ENCODE measurements at places on chromosomes 2 and 18.

DNA sequence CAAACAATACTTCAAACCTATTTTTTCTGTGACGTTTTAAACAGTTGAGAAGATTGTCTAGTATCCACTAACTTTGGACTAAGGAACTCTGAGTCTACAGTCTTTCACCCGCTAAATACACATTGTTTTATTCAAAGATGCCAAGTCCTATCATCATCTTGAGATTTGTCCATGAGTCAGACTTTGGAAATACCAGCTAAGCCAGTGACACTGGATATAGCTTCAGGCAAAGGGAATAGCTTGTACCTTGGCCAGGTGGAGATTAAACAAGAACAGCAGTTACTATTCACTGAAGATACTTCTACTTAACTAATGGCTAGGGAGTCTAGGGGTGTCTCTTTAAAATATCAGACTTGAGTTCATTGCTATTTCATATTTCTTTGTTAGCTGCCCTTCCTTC is 137.5 kb downstream of the COMMD1 start:
- no peak for DNase-seq

- DNase-seq: peak; percentile 7
Measured at GRCh38 chr18:10928772-10929373, 220.5 kb downstream of the PIEZO2 start.

- DNase-seq: no peak
Measured at GRCh38 chr2:23900541-23901322, 26.2 kb downstream of the ATAD2B start.

DNA sequence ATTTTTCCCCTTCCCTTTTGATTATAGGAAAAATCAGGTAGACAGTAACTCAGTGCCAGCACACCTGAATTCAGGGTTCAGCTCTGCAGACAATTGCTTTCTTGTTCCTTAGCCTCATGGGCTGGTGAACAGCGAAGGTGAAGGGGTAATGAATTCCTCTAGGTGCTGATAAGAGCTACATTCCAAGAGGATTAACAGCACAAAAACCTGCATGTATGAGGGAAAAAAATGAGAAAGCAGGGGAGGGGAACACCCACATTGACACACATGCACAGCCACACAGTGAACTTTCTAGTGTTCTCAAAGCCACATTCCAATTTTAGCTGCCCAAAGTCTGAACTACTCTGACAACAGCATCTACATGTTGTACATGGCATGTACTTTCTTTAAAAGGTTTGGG is 46.1 kb downstream of the SPATS2L start:
- DNase-seq: no peak

- no peak for DNase-seq
Measured at GRCh38 chr18:79378536-79379250, 17.0 kb upstream of the NFATC1 start.

DNA sequence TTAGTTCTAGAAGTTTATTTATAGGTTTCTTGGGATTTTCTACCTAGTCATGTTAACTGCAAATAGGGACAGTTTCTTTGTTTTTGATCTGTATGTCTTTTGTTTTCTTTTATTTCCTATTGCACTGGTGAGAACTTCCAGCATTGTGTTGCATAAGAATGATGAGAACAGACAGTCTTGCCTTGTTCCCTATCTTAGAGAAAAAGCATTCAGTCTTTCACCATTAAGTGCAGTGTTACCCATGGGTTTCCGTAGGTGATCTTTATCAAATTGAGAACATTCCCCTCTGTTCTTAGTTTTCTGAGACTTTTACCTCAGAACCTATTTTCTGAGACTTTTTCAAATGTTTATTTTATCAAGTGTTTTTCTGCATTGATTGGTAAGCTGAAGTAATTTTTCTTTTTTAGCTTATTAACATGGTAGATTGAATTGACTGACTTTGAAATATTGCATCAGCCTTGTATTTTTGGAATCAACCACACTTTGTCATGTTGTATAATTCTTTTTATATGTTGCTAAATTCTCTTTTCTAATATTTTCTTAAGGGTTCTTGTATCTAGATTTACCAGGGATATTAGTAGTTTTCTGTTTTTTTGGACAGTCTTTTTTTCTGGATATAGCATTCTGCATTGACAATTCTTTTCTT is 17.2 kb downstream of the MFSD6 start:
- no peak for DNase-seq

- DNase-seq: no peak
Measured at GRCh38 chr2:180519276-180519675, 461.1 kb upstream of the UBE2E3 start.

DNA sequence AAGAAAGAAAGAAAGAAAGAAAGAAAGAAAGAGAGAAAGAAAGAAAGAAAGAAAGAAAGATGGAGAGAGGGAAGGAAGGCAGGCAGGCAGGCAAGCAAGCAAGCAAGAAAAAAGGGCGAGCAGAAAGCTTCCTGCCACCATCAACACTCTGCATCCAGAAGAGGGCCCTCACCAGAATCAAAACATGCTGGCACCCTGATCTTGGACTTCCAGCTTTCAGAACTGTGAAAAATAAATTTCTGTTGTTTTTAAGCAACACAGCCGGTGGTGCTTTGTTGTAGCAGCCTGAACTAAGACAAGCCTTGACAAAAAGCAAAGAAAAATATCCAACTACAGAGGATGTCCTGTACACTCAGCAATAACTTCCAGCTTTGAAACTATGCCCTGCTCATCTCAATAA is 401.7 kb downstream of the LRATD1 start:
- no peak for DNase-seq

DNA sequence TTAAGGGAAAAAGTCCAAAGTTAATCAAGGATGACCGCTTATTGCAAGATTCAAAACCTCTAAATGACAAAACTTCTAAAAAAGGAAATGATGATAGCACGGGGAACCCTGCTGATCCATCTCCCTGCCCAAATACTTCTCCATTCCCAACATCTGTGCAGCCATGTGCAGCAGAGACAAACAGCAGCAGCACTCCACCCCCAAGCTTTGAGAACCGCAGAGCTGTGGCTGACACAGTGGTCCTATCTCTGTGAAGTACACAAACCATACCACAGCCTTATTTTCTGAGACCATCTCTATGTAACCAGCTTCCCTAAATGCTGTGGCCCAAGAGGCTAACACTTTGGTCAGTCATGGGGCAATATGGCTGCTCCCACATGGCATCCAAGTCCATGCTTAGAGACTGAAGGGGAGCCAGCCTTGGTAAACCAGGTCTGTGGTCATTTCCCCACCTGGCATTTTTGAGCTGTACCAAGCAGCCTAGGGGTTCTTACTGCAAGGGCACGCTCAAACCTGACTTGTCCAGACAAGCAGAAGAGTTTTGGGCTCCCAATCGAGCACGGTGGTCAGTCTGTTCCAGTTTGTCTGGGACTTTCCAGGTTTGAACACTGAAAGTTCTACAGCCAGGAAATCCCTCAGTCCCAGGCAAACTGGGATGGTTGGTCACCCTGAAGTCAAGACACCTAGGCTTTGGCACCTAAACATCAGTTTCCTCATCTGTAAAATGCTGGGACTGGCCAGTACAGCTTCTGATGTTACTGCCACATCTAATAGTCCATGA is 17.1 kb upstream of the NFE2L2 start:
- no peak for DNase-seq

DNA sequence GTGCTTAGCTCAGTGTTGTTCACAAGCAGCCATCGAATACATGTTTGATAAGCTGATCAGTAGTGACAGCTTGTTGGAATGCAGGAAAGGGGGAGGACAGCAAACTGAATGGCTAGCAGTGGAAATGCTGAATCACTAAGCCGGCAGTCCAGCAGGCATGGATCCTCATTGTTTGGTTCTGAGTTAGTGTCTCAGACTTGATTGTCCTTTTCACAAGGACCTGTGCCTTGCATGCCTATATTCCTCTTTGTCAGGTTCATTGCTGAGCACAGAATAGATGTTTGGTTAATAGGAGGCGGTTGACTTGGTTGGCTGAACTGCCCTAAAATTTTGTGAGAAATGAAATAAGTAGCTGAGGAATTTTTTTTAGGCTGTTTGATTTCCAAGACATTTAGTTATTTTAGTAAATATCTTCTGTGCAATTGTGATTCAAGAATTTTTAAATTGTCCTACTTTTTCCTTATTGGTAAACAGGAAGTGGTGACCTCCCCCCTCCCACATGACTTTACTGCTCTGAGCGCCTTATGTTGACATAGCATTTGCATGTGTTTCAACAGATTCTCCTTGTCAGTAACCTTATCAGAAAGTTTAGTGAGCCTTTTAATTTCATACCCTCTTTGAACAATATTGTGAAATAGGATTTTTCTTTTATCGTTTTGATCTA is 21.4 kb upstream of the STON1 start:
- no peak for DNase-seq

DNA sequence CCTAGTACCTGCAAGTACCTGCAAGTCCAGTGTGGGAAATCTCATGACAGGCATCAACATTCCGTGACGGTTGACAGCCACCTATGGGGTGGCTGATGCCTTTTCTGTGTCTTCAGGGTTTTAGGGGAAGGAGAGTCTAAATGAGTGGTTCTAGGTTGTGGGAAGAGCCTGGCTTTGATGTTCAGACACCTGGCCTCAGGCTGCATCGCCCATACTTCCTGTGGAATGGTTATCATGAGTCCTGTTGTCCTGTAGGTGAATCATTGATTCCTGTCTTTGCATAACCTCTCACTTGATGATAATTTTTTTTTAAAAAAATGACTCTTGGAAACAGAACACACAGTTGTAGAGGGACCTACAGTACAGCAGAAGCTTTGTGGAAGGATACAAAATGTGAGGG is 108.9 kb downstream of the NEDD4L start:
- no peak for DNase-seq

DNA sequence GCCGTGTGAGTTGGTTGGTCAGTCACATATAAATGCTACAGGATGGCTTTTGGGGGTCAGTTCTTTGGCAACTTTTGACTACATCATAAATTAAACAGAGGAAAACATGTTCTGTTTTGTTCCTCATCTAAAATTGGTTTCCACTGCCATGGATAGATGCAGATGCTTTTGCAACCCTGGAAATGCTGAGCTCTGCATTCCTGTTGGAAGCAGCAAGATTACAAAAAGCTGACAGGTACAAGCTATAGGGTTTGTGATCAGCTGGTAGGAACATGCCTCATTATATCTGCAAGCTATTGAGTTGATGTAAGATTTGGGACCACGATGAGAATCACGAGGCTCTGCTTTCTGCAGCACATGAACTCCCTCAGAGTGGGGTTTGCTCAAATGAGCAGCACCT is 207.4 kb upstream of the TPO start:
- no peak for DNase-seq

- DNase-seq: no peak
Measured at GRCh38 chr2:98479959-98480524, 35.4 kb downstream of the INPP4A start.

All from NCI-H510A (cell line).